Stimulated activated CD8-positive, alpha-beta memory T cell treated with anti-CD3 and anti-CD28 coated beads, Interleukin-2, amount 100 ng/mL, for 48 hours (primary cell): ENCODE measurements at places on chromosomes 7 and 10.

DNA sequence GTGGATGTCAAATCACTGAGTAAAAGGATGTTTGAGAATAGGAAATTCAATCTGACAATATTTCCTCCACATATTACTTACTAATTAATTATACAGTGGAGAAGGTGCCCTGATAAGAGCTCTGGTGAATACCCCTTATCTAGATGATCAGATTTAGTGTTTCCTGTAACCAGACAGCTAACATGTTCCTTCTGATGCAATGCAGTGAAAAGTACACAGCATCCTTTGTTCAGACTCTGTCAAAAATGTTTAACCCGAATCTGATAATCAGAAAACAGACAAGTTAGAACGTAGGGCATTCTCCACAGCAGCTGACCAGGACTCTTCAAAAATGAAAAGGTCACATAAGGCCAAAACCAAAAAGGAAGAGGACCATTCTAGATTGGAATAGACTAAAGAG lies 46.2 kb downstream of the WDR11 start:
- DNase-seq, result no peak

DNA sequence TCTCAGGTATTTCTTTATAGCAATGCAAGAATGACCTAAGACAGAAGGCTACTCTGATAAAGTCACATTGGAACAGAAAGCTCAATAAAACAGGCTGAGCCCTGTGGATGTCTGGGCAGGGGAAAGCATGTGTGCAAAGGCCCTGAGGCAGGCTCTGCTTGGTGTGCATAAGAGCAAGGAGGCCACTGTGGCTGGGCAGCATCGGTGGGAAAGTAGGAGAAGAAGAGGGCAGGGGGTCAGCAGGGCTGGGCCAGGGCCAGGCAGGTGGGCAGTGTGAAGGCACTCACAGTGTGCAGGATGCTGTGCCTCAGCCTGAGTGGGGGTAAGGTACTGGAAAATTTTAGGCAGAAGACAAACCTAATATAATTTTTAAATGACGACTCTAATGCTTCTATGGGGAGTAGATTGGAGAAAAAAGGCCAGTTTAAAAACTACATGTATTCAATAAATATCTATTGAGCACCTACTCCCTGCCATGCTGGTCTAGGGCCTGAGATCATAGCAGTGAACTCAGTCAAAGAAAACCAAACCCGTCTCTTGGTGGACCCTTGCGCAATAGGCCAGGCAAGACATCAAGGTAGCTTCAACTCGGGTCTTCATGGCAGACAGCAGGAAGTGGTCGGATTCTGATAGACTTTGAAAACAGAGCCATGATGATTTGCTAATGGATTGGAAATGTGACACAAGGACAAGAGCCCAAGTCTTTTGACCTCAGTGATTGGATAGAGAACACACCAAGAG lies 572.3 kb downstream of the TCERG1L start:
- DNase-seq, result no peak

DNA sequence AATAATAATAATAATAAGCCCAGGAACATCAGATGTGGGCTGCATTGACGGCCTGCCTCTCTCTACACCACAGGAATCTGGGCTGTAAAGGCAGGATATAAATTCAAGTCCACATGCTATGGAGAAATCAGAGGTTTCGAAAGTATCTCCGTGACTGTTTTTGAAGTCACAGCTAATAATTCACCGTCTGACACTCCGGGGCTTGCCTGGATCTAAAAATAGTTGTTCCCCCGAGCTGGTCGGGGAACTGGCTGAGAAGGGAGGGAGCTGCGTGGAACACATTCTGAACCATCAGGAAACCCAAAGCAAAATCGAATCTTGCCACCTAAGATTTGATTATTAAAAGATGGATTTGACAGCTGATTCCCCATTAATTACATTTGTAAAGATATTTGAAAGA lies 35.4 kb downstream of the KLF6 start:
- no peak for DNase-seq

- no peak for DNase-seq
Observed at GRCh38 chr10:81021428-81022129, 483.9 kb downstream of the SH2D4B start.

GRCh38 chr7:152480664-152481063 lies 44.9 kb upstream of the KMT2C start:
- DNase-seq, result no peak

- DNase-seq, result no peak
Observed at GRCh38 chr10:49168171-49168540, 20.0 kb downstream of the TMEM273 start.

- no peak for DNase-seq
Observed at GRCh38 chr7:139875821-139876241, 46.8 kb downstream of the TBXAS1 start.

DNA sequence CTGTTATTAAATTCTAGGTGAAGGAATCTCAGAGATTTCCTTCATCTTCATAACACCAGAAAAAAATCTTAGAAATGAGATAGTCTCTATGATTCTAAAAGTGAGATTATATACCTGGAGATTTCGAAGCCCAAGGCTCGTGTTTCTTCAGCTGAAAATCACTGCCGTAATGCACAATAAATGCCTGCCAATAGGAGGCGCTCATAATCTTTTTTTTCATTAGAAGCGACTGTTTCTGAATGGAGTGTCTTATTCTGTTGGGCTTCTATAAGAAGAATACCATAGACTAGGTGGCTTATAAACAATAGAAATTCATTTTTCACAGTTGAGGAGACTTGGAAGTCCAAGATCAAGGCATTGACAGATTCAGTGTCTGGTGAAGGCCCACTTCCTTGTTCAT lies 294.7 kb downstream of the PRKG1 start:
- no peak for DNase-seq

- DNase-seq, result no peak
Observed at GRCh38 chr10:90373911-90374310, 483.9 kb downstream of the HTR7 start.

GRCh38 chr10:89389254-89389653 lies 3.2 kb upstream of the IFIT1 start:
- no peak for DNase-seq

GRCh38 chr10:12179606-12180170 lies 16.0 kb downstream of the NUDT5 start:
- DNase-seq, result no peak

DNA sequence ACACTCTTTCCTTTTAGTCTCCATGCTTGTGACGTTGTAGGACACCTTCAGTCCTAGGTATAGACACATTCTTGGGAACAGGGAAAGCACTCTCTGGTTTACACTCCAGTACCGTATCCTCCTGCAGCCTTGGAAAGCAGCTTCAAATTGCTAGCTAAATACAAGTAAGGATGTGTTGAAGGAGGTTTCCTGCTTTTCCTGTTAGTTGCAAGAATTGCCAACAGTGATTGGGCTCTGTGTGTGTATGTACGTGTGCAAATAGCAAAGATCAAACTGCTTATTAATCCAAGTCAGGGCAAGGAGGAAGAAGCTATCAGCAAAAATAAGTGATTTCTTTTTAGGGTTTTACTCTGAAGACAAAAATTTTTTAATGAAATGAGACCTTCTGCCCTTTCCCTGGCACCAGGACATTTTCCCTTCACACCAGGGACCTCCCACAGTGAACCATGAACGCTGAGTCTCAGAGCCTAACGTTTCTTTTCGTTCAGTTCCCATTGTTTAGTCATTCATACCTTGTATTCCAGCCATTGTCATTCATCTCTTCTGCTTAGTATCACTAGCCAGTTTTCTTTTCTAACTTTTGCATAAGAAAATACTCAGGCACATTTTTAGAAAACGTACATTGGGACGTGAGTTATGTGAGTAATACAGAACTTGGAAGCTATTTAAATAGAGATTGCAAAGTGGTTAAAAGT lies 36.9 kb upstream of the AUTS2 start:
- DNase-seq, result no peak

DNA sequence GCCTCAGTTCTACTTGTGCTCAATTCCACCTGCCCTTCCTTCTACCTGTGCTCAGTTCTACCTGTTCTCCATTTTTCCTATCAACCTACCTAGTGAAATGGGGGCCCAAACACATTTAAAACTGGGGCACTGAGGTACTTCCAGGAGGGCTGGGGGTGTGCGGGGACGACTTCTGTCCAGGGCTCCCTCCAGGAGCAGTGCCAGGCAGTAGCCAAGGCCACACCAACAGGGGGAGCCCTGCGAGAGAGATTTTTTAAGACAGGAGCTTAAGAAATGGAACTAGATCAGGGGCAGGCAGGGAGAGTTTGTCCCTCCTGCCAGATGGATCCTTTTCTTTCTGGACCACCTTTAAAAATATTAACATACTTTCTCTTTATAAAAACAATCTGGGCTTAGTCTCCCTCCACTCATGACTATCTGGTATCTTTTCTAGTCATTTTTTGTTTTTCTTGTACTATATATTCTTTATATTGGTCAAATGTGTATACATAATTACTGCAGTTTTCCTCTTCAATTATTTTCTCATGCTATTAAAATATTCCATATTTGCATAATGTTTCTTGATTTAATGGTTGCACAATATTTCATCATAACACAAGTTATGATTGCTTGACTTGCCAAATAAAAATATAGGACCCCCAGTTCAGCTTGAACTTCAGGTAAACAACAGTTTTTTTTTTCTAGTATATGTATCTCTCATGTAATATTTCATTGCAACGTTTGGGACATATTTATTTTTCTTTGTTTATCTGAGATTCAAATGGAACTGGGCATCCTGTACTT lies 47.3 kb upstream of the INSYN2A start:
- peak; percentile 2 for DNase-seq

- DNase-seq, result no peak
Observed at GRCh38 chr7:130973637-130974036, 239.6 kb upstream of the KLF14 start.

DNA sequence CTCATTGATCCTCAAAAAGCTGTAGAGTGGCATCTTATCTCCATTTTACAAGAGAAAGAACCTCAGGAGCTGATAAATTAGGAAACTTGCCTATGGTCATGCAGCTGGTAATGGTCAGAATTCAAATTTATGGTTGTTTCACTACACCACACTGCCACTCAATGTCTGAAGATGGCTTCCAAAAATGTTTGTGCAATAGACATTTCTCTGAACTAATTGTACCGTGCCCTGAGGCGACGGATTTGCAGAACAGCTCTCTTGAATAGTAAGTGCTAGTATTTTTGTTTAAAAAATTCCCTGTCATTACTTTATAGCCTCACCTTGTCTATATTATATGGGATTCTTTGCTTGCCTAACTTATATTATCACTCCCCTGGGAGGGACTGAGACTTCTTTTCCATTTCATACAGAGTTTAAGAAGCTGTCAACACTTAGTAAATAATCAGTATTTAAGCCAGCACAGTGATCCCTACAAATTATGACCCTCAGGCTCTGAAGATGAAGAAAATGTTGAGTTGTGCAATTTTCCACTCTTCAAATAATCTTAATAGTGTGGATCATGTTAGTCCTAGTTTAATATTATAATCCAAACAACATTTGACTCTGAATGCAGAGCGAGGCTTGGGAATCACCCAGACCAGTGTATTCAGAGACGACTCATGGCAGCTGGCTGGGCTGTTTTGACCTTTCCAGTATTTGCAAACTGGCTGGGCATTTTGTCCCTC lies 346.6 kb downstream of the PTEN start:
- DNase-seq, result no peak

DNA sequence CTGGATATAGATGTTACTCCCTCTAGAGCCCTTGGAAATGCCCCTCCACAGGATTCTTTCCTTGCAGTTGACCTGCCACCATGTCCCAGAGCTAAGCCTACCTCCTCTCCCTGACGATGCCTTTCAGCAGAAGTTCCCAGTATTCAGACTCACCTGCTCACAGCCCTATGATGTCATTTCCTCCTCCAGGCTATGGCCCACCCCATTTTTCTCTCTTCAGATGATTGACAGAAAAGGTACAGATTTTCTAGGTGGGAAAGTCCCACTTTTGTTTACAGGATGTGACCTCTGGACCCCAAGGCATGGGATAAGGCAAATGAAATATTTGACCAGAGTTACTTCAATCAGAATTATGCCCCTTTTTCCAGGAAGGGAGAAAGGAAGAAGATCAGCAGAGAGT lies 280.2 kb upstream of the PHYHIPL start:
- no peak for DNase-seq

DNA sequence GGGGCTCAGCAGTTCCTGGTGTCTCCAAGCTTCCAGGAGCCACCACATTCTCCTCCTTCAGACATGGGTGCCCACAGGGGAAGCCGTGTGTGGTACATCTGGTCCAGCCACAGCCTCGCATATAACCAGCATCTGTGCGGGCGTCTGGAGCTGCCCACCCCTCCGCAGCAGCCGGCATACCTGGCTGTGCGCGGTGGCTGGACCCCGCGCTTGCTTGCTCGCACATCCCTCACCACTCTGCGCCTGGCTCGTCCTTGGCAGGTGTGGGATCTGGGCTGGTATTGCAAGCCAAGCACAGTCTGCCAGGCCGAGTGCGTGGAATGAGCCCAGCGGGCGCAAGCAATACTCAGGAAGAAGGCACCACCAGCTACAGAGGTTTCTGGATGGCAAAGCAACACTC lies 117.7 kb upstream of the MBL2 start:
- no peak for DNase-seq

DNA sequence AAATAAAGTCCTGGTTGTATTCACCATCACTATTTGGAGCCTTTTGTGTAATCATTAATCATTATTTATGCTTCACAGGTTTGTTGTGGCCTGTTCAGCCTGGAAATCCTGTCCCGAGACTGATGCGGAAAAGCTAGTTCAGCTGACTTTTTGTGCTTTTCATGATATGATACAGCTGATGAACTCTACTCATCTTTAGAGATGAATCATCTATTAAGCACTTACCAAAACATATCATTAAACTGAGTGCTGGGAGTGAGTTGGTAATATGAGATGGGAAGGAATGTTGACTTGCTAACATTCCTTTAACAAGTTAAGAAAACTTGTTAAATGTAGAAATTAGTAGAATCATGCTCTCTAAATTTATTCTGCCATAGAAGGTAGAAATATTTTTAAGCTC lies 53.0 kb downstream of the CROT start:
- no peak for DNase-seq

DNA sequence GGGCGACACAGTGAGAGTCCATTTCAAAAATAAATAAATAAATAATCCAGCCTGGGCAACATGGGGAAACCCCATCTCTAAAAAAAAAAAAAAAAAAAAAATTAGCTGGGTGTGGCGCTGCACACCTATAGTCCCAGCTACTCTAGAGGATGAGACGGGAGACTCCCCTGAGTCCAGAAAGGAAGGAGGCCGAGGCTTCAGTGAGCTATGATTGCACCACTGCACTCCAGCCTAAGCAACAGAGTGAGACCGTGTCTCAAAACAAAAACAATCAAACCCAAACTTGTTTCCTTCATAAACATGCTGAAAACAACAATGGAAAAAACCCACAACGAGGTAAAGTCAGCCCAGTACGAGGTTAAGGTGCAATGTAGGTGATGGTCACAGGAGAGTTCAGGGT lies 1.2 kb downstream of the COX19 start:
- no peak for DNase-seq

GRCh38 chr7:134842062-134842461 lies 62.6 kb downstream of the CALD1 start:
- DNase-seq, result no peak

DNA sequence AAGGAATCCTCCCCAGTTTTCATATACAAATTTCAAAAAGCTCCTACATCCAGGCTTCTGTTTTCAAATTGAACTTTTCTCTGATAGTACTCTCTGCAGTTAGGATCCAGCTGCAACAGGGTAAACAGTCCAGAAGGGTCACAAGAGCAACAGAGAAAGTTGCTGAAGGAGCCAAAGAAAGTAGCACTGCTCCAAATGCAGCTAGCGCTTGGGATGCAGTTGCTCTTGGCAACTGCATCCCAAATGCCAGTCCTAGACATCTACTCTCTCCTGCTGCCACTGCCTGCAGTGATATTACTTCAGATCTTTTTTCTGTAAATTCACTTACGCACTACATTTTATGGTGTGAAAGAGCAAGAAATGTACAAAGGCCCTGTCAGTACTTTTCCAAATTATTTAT lies 14.6 kb downstream of the GPR37 start:
- DNase-seq, result no peak

GRCh38 chr7:111528331-111528730 lies 34.0 kb downstream of the IMMP2L start:
- no peak for DNase-seq
